Stimulated activated CD4-positive, alpha-beta T cell treated with anti-CD3 and anti-CD28 coated beads, TNF-alpha, amount 100 ng/mL, for 4 hours (primary cell): ENCODE measurements at places on chromosomes 1 and 21.

GRCh38 chr1:91603409-91603808, 102.8 kb downstream of the CDC7 start:
- no peak for DNase-seq

GRCh38 chr1:154955039-154955717, 721 bp downstream of the PBXIP1 start:
- DNase-seq = peak; percentile 71

DNA sequence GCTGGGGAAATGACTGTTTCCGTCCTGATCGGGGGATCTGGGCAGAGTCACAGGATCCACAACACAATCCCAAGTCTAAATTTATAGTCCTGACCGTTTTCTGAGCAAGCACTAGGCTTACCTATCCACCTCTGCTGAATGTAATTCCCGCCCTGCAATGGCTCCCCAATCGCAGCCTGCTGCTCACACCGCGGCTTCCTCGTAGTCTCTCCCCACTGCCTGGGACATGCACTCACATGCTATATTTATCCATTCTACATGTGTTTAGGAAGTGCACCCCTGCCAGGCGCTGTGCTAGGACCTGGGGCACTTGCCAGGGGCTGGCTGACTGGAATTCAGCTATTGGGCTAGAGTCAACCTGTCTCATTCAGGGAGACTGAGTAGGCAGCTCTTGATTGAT, 246.6 kb upstream of the CSF3R start:
- no peak for DNase-seq

DNA sequence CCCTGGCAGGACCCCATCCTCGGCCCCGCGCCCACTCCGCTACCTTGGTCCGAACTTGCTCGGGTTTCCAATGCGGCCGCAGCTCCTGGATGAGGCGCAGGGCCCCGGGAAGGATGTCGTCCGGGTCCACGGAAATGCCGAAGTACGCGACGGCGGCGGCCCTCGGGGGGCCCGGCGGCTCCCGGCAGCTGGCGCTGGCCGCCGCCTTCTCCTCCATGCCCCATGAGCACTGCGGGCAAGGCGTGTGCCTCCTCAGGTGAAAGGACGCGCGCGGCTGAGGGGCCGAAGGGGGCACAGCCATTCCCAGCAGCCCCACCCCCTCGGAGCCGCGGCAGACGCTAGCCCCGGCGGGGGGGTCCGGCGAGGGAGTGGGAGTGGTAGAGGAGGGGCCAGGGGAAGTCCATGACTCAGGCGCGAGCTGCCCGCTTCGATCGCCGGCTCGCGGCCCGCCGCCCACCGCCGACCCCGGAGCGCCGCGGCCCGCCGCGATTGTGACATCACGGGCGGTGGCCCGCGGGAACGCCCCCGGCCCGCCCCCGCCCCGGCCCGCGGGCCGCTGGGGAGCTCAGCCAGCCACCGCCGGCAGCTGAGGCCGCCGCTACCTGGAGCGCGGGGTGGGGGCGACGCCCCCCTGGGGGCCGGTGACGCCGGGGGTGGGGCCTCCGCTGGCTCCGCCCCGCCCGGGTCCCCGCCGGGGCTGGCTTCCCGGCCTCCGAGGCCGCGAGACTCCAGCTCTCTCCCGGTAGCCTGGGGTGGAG, at the start of gene ETNK2:
ETNK2 (minus strand) TSS at position 493 of the 758 bp plus-strand sequence; CDS start at position 301, 192 bp downstream.
- peak; percentile 49 for DNase-seq

DNA sequence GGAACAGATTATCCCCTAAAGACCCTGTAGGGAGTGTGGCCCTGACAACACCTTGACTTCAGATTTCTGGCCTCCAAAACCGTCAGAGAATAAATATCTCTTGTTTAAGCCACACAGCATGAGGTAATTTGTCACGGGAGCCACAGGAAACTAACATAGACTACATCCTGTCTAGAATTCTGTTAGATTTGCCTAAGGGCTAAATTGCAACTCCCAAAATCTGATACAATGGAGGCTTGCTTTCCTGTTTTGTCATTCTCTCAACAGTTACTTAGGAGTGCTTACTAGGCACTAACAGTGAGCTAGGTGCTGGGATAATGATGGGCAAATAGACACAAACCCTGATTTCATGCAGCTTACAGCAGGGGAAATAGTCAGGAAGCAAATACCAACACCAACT, 141.6 kb downstream of the MIS18A start:
- DNase-seq = no peak

- no peak for DNase-seq
Measured at GRCh38 chr1:159952932-159953331, 1.1 kb downstream of the SLAMF9 start.

DNA sequence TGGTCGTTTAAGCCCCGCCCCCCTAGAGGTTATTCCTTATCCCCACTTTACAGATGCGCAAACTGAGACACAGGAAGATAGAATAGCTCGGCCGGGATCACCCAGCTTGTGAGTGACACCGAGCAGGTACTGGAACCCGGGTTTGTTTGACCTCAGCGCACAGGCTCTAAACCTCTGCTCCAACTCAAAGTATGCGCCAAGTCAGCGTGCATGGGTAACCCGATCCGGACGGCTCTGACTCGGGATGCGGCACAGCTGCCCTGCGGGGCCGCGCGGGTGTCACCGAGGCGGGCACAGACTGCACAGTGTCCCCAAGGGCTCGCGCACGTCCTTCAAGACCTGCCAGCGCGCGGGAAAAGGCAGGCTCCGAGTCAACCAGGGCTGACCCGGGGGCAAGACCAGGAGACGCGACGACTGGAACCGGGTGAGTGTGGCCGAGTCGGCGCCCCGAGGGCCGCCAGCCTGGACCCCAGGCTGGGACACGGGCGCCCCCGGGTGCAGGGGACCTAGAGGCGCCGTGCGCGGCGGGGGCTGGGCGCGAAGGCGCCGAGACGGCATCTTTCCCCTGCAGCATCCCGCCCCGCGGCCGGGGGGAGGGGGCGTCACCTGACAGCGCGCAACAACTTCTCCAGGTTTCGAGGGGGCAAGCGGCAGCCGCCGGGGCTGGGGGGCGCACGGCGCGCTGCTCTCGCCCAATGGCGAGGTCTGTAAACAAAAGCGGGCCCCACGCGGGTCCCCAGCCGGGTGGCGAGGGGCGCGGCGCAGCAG, 101.9 kb upstream of the SOD1 start:
- DNase-seq = no peak

DNA sequence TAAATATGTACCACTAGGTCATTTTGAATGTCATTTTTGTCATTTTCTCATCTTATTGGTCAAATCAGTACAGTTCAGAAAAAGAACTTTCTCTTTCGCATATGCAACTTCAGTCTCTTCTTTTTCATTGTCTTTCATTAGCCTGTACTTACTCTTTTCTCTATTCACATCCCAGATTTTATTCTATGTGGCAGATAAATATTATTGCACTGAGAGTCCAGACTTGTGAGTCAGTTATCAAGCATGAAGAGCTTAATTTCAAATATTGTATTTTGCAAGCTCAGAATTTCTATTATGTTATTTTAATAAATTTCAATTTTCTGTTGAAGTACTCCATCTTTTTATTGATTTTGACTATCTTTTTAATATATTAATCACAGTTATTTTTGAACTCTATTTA, 105.2 kb upstream of the PALMD start:
- no peak for DNase-seq

GRCh38 chr1:196034080-196034706, 574.0 kb downstream of the KCNT2 start:
- no peak for DNase-seq

- DNase-seq = no peak
Measured at GRCh38 chr1:150543500-150544143, 5.6 kb upstream of the ADAMTSL4 start.

- no peak for DNase-seq
Measured at GRCh38 chr1:32361308-32361673, 994 bp downstream of the FAM229A start.

DNA sequence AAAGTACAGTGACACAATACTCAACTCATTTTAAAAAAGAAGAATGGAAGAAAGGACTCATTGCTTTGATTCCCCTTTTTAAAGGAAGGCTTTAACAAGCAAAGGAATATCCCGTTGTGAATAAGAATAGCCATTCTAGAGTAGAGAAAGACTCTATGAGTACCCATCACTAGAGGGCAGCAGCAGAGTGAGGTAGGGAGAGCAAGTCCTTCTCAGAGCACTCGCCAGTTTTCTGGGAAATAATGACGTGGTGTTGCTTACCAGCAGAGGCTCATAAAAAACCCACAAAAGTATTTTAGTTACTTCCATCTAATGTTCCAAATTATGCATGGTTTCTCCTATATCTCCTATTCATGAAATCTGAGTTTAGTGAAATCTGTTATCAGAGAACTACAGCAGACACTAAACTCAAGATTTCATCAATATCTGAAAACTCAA, 74.6 kb downstream of the USP24 start:
- DNase-seq = peak; percentile 38

- DNase-seq = no peak
Measured at GRCh38 chr21:46063227-46063626, 34.7 kb upstream of the COL6A2 start.

GRCh38 chr1:151547119-151547899, 7.2 kb downstream of the TUFT1 start:
- DNase-seq = no peak

DNA sequence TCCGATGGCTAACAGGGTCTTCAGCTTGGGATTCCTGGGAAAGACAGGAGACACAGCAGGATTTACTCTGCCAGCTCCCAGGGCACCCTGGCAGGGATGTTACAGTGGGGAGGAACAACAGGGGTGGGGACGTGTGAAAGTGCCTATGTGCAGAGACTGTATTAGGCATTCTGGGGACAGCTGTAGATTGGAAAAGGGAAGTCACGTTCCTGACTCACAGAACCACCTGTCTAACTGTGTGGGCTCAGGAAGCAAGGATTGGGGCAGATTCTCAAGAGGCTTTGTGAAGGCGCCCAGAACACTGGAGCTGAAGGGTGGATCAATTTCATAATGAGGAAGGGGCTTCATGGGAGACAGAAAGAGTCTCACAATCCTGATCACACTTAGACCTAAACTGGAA, 4.4 kb downstream of the CHIT1 start:
- no peak for DNase-seq

DNA sequence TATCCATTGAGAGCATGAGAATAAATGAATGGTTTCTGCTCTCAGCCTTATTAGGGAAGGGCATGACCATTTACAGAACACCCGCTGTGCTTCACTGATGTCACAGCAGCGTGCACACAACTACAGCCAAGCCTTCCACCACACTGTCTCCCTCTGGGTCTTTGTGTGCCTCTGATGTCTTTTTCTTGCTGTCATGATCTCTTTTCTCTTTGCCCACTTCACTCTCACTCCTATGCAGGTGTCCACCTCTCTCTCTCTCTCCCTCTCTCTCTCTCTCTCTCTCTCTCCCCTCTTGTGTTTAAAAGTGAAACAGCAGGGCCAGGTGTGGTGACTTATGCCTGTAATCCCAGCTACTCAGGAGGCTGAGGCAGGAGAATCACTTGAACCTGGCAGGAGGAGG, 232.5 kb upstream of the JUN start:
- DNase-seq = no peak

DNA sequence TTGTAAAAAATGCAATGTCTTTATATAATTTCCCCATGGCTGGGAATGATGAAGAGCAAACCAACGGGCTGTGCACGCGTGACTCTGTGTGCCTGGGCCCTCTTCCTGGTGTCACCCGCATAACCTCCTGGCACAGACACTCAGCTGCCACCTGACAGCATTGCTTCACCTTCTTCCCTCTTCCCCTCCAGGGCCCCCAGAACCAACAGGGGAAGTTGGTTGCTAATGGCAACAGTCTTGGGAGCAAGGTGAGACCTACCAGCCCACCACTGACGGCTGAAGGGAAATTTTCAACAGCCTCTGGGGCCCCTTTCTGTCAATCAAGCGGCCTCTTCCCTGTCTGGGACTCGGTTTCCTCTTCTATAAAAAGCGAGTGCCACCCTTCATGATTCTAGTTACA, 33.2 kb downstream of the SSBP3 start:
- no peak for DNase-seq

GRCh38 chr1:92299477-92300150, 755 bp downstream of the RPAP2 start:
- no peak for DNase-seq

GRCh38 chr1:199422206-199422605, 605.3 kb upstream of the NR5A2 start:
- no peak for DNase-seq

- DNase-seq = no peak
Measured at GRCh38 chr1:193806079-193807048, 620.0 kb upstream of the B3GALT2 start.

- no peak for DNase-seq
Measured at GRCh38 chr21:44064852-44065403, 42.3 kb upstream of the PWP2 start.

GRCh38 chr1:31901838-31902509, 36.2 kb downstream of the PTP4A2 start:
- DNase-seq = no peak

DNA sequence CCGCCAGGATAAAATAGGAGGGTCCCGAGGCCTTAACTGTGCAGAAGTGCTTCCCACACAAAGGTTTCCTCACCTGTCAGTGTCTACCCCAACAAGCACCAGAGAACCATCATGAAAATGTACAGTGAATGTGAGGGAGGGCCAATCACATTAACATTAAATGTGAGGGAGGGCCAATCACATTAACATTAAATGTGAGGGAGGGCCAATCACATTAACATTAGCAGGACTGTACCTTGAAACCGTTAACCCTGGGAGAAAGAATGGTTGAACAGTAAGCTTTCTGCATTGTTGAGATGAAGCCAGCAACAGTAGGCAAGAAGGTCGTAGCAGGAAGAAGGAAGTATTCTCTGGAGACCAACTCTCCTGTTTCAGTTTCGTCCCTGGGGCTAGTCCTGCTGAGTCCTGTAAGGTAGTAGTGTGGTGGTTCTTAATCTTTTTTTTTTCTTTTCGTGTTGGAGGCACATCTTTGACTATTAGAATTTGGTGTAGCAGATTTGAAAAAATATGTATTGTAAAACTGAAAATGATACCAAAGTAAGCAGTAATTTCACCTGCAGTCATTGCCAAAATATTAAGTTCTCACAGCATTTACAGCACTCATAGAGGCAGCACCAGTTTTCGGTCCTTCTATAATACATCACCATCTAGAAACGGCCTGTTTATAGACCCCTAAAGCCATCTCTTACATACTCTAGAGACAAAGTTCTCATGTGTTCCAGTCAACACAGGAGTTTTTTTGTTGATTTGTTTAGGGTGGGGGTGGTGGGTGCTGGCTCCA, 98.6 kb upstream of the PPP2R5A start:
- DNase-seq = no peak

DNA sequence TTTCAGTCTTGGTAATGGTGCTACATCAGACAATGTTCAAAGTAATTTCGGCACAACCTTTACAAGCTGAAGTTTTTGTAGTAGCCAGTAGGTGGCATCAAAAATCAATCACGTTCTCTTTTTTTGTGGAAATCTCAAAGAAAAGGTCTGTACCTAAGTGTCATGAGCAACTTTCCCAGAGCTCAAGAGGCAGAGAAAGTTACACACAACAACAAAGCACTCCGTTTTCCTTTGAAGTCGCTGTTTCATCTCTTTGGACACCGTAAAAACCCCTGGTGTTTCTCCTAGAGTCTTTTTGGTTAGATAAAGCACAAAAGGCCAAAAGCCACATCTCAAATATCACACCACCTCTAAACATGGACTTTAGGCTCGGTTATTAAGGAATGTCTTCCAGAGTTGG, 131.6 kb downstream of the LHX8 start:
- DNase-seq = no peak

GRCh38 chr1:209305221-209305954, 278.1 kb upstream of the CAMK1G start:
- no peak for DNase-seq

GRCh38 chr21:41207401-41208375, 39.7 kb downstream of the BACE2 start:
- DNase-seq = no peak

- DNase-seq = no peak
Measured at GRCh38 chr1:5688081-5689077, 303.8 kb downstream of the NPHP4 start.
